ENCODE measurements at places on chromosomes 13 and 19.

- DNase-seq = no peak
Measured at GRCh38 chr13:20945952-20946383, 43.4 kb upstream of the XPO4 start.

- no peak for DNase-seq
Measured at GRCh38 chr19:5850743-5851293, 431 bp downstream of the FUT3 start.

- DNase-seq = no peak
Measured at GRCh38 chr19:15863272-15863671, 34.6 kb downstream of the CYP4F2 start.

DNA sequence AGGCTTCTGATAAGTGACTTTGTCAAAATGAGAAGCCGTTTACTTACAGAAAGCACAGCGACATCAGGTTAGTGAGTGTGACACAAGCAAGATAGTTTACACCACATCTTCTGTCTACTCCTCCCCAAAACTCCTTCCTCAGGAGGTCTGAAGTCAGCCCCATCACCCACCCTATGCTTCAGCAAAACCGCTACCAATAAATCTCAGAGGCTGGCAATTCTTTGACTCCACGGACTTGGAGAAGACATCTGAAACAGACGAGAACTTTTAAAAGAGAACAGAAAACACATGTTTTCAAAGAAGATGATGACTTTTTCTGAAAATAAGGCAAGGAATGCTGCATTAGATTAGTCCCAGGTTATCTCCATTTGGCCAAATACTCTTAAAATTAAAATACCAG, 261.1 kb downstream of the TBC1D4 start:
- DNase-seq = no peak

DNA sequence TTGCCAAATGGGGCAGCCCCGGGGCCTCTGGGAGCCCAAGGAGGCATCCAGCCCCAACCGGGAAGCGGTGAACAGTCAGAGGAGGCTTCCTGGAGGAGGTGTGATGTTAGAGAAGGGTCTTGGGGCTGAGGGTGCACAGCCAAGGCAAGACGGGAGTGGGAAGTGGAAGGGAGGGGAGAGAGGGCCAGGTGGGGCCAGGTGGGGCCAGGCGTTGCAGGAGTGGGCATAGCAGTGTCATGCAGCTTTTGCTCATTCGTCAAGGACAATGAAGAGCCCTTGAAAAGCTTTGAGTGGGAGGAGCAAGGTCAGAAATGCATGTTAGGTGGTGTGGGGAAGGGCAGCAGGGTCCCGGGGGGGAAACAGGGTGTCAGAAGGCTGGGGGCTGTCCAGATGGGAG, 1.8 kb downstream of the FBN3 start:
- DNase-seq = no peak

- no peak for DNase-seq
Measured at GRCh38 chr19:45955905-45956608, 17.6 kb downstream of the NOVA2 start.

DNA sequence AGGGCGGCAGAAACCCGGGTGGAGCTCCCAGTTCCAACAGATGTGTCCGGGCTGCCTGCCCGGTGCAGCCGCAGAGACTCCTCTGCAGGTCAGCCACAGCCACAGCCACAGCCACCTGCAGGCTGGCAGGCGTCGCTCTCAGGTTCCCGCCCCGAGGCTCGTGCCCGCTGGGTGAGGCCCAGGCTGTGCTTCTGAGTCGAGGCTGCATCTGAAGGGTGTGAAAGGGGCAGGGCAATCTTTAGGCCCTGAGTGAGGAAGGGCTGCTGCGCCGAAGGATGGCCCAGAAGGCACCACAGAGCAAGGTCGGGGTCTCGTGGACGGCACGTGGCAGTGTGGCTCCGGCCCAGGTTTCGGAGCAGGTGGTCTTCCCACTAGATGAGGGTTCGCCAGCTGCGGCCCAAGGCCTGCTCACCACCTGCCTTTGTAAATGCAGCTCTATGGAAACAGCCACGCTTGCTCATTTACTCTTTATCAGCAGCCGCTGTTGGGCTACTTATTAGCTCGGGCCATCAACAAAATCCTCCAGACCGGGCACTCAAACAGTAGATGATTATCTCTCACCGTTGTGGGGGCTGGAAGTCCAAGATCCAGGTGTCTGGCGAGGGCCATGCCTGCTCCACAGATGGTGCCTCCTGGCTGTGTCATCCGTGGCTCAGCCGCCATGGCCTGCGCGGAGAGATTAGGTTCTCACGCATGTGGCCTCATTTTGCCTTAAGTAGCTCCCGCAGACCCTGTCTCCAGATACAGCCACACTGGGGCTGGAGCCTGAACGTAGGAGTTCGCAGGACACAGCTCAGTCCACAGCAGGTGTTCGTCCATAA, 40.3 kb upstream of the TFDP1 start:
- no peak for DNase-seq

Data from activated CD4-positive, CD25-positive, alpha-beta regulatory T cell treated with anti-CD3 and anti-CD28 coated beads, Interleukin-2, amount 50 U/mL, for 72 hours (primary cell).